ENCODE measurements at places on chromosomes 2 and 18.

DNA sequence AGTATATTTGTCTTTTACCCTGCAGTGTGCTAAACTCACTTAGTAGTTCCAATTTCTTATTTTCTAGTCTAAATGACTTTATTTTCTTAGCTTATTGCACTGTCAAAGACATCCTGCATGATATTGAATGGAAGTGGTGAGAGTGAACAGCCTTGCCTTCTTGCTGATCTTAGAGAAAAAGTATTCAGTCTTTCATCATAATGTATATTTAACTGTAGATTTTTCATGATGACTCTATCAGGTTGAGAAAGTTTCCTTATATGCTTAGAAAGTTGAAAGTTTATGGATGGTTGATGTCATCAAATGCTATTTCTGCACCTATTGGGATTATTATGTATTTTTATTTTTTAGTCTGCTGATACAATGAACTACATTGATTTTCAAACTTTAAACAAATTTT lies 21.3 kb upstream of the COL3A1 start:
- no peak for DNase-seq

- DNase-seq, result no peak
Observed at GRCh38 chr2:188412190-188412589, 120.5 kb downstream of the GULP1 start.

- DNase-seq, result no peak
Observed at GRCh38 chr2:136121204-136121910, 3.4 kb upstream of the CXCR4 start.

- no peak for DNase-seq
Observed at GRCh38 chr2:240211598-240212424, 71.4 kb upstream of the OTOS start.

DNA sequence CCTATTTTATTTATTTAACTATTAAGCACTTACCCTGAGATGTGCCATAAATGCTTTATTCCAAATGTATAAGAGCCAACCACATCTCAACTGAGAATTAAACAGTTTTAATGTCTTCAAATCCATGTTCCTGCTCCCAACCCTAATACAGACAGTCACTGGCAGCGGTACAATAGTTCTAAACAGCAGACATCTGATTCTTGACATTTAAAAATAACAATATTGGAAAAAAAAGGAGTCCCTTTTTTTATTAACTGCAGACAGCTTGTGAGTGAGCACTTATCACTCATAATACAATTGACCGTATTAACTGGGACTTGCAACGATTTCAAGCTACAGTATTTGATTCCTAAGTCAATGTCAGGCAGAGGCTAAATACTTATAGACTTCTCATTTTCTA lies 424.6 kb downstream of the TGIF1 start:
- no peak for DNase-seq

GRCh38 chr18:7681298-7681697 lies 114.2 kb downstream of the PTPRM start:
- DNase-seq, result no peak

GRCh38 chr2:58047373-58047935 lies 848 bp downstream of the VRK2 start:
- DNase-seq, result no peak

GRCh38 chr2:133586978-133587377 lies 18.7 kb upstream of the NCKAP5 start:
- no peak for DNase-seq

- DNase-seq, result no peak
Observed at GRCh38 chr2:172228177-172228808, 125.6 kb upstream of the DLX2 start.

- peak; percentile 47 for DNase-seq
Observed at GRCh38 chr2:108988796-108989713, at the start of gene EDAR. EDAR (minus strand) TSS chr2:108989220; CDS start chr2:108931014, 58,206 bp downstream.

DNA sequence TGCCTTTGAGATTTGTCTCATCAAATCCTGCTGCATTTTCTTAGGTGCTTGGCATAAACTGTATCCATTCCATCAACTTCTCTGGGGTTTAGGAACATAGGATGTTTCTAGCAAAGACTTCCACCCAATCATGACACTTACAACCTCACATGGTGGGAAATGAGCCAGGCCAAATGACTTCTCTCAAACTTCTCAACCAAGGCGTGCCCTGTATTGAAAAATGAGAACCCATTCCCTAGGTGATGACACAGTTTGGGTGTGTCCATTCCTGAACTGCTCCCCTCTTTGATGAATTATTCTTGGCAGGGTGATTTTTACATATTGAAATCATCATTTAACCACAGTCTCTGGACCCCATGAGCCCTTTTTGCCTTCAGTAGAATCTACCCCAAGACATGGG lies 161.1 kb downstream of the EN1 start:
- DNase-seq, result no peak

DNA sequence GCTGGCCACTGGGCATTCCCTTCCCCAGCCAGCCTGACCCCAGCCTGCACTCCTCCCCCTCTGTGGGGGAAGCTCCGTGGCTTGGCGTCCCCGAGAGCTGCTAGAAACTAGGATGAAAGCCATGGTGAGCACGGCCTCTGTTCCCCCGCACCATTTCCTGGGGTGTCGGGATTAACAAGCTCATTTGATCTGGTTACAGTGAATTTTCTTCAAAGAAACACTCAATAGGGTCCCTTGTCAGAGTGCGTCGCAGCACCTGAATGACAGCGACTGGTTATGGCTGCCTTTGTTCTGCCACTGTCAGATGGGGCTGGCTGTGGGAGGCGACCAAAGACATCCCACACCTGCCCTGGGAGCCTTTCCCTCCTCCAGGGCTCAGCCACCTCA lies 7.7 kb upstream of the ALPI start:
- peak; percentile 72 for DNase-seq

- no peak for DNase-seq
Observed at GRCh38 chr2:38174131-38174530, 98.2 kb upstream of the CYP1B1 start.

- DNase-seq, result no peak
Observed at GRCh38 chr2:153072077-153072476, 353.7 kb downstream of the ARL6IP6 start.

GRCh38 chr18:59990121-59990823 lies 90.5 kb downstream of the PMAIP1 start:
- no peak for DNase-seq

DNA sequence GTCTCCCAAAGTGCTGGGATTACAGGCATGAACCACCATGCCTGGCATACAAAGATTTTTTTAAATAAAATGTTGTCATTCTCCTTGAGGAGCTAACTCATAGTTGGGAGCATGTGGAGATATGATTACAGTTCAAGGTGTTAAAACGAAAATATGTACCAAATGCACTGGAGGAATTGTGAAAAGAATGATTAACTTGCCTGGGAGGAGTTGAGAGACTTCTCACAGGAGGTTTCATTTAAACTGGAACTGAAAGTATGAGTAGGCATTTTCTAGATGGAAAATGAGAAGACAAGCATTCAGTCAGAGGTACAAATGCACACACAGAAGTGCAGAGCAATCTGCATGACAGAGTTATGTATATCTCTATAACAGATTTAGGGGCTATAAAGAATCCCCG lies 126.6 kb upstream of the PDE1A start:
- no peak for DNase-seq

GRCh38 chr2:16660114-16660513 lies 5.5 kb downstream of the CYRIA start:
- no peak for DNase-seq

GRCh38 chr18:48500517-48500916 lies 38.3 kb upstream of the CTIF start:
- no peak for DNase-seq

- peak; percentile 90 for DNase-seq
Observed at GRCh38 chr2:118841828-118842461, 5.5 kb downstream of the EN1 start.

GRCh38 chr2:9554921-9555296 lies 721 bp downstream of the ADAM17 start:
- DNase-seq, result no peak

Measured in retina (tissue), 1 donor.